Type B pancreatic cell (in vitro differentiated cells): ENCODE measurements at places on chromosomes 16 and 17. TPM values are rescaled to one million over a fixed set of nuclear protein-coding genes. Genes with fewer than 3 reads are reported as not detected.

GRCh38 chr17:1078831-1079561 lies 82.1 kb downstream of the TIMM22 start:
- no peak for DNase-seq

Gene KRTAP9-3
- not detected in 2 replicates for total RNA-seq

Gene KRTAP4-8
- total RNA-seq, result not detected in 2 replicates

Gene FOXL1
- 1.5 and 2.2 TPM in 2 replicates for total RNA-seq

Gene TPSAB1
- total RNA-seq, result not detected in 2 replicates

Gene CLEC16A
- 33.4 and 36.8 TPM in 2 replicates for total RNA-seq

Gene TMC8
- 0.85 and 0.90 TPM in 2 replicates for total RNA-seq

Gene IRF8
- 12.6 and 21.0 TPM in 2 replicates for total RNA-seq

- DNase-seq, result no peak
Measured at GRCh38 chr17:51214920-51215319, 44.9 kb downstream of the MBTD1 start.

GRCh38 chr16:66152823-66153393 lies 213.6 kb upstream of the CDH5 start:
- no peak for DNase-seq

DNA sequence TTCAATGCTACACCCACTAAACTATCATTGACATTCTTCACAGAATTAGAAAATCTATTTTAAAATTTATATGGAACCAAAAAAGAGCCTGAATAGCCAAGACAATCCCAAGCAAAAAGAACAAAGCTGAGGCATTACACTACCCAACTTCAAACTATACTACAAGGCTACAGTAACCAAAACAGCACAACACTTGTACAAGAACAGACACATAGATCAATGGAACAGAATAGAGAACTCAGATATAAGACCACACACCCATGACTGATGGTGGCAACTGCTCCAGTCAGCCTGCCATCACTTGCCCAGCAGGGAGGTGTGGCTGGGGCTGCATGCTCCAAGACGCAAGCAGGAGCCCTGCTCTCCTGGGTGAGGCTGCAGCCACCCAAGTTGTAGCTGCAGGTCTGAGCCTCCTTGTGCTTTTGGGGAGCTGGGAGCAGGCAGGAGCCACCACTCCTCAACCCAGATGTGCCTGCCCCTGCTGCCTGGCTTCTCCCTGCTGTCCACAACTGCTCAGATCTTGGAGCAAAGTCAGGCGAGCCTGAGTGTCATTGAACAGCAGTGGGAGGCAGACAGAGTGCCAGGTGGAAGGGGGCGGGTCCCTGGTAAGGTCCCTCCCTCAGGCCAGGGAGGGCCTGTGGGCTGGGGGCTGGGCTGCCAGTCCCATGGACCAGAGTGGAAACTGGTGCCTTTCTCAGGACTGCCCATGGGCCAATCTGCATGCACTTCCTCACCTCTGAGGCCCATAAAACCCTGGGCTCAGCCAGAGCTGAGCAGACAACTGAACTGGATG lies 24.7 kb downstream of the SSH2 start:
- DNase-seq, result no peak

Gene KIF2B
- not detected in 2 replicates for total RNA-seq

Gene RNF43
- 14.0 and 21.8 TPM in 2 replicates for total RNA-seq
